ENCODE measurements at places on chromosomes 3 and 15.

DNA sequence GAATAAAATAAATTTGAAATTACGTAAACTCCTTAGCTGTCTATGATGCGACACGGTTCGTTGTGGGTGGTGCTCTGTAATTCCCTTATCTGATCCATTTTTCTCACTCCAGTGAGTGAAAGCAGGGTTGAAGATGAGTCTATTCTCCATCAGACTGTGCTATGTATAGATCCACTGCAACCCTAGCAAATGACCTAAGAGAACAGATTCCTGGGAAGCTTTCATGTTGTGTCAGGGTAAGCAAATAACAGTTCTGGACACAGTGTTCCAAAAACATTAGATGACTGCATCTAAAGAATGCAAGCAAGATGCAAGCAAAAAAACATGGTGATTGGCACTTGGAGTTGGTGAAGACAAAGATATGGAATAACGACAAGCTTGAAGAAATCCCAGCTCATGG, 239.3 kb downstream of the SLC9A9 start:
- DNase-seq, result peak; percentile 19

DNA sequence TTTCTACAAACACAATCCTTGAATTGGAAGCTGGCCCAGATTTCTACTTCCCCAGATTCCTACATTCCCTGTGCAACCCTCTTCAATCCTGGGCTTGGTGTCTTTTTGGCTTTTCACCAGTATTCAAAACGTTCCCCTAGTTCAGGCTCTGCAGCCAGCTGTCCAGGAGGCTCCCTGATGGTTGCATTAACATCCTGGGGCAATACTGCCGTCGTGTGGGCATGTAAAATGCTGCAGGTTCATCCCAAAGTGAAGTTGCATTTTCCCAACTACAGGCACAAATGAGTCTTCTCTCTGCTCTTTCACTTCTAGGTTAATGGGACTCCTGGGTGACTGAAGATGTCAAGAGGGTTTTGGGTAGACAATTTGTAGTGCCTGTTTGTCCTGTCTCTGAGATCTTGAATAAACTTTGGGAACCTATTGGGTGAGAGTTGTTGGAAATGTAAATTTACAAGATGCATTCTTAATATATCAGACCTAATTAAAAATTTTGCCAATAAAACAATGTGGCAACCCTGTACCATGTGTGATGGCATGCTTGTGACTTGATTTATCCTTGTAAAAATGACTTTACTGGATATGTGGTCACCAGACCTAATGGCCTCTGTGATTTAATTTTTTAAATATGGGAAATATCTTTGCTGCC, 28.6 kb downstream of the SOX14 start:
- DNase-seq, result no peak

DNA sequence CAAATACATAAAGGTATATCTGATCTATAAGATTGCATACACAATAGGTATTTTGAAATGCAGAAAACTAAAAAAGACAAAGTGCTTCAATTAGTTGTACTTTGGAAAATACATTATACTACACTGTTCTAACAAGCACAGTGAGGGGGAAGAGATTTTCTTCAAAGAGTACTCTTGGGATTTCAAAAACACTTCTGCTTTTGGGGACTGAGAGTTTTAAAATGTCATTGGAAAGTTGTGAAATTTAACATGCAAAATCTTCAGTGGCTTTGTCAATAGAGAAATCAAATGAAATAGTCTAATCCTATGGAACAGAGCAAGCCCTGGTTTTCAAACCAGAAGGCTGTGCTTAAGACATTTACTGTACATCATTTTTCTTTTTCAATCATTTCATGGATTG, 322.2 kb upstream of the SEMA6D start:
- DNase-seq, result no peak

GRCh38 chr3:82259994-82260393, 498.5 kb upstream of the GBE1 start:
- DNase-seq, result no peak

DNA sequence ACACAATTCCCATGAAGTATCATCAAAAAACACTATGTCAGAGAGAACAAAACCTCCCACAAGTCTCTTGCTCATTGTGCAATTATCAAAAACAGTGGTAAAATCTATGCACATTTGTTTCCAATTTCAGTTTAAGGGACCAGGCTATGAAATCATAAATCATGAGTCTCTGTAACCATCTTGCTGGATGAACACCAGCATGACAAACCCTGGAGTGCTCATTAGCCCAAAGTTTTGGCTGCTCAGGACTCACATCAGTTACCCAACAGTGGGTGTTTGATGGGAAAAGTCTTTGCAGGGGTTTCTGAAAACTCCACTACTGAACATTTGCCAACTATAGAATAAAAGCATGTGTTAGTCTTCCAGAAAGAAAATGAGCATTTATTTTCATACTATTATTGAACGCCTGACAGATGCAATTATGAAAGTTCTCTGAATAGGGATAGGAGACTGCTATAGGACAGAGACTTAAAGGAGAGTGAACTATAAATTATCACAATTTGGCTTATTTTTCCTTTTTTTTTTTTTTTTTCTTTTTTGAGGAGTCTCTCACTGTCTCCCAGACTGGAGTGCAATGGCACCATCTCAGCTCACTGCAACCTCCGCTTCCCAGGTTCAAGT, 240.8 kb upstream of the KCNMB2 start:
- no peak for DNase-seq

- DNase-seq, result peak; percentile 55
Observed at GRCh38 chr15:65791335-65792137, 557 bp downstream of the DENND4A start.

DNA sequence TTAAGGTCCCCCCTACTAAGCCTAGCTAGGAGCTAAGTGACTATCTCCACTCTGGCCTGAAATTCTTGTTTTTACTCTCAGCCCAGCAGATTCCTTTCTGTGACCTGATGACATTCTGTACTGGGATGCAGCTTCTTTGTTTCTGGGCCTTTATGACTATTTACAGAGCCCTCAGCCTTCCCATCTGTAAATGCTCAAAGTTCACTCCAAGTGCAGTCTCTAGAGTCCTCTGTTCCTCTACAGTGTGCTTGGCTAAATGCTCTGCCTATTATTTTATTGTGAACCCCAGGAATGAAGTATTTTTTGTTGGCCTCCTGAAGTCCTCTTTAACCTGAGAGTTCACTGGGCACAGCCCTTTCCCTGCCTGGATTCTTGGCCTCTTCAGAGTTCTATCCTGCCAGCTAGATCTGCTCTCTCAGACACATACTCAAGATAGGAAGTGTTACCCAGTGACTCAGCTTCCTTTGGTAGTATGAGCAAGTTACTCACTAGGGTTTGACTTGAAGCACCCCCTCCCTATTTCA, 278.1 kb upstream of the P2RY1 start:
- DNase-seq, result peak; percentile 12

GRCh38 chr3:169914321-169914720, 2.9 kb downstream of the SAMD7 start:
- DNase-seq, result no peak

DNA sequence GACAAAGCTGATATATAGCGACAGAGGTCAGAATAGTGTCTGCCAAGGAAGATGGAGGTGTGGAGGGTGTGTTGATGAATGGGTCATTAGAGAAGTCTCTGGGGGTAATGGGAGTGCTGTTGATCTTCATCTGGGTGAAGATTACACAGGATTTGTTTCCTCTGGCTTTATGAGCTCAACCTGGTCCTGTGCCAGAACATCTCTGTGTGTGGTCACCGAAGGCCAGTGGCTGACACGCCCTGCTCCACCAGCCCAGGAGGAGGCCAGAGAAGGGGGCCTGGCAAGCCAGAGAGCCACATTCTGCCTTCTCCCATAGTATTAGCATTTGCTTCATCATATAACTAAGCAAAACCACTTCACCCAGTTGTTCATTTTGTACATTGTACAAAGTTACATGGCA, 121.1 kb downstream of the ZNF621 start:
- DNase-seq, result no peak

DNA sequence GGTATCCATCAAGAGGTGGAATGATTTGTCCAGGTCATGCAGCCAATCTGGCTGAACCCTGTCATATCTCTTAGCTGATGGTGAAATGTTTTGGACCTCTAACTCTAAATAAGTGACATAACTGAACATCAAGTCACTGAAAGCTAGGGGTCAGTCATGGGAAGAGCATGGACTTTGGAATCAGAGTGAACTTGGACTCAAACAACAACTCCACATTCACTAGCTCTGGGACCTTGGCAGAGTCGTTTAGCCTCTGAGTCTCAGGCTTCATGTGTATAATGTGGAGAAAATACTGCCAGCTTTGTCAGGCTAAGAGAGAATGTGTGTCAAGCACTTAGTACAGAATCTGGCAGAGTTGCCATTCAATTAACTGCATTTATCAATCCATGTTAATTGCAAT, 557.8 kb upstream of the CFAP20DC start:
- DNase-seq, result no peak

GRCh38 chr3:28328188-28329151, 20.1 kb upstream of the ZCWPW2 start:
- DNase-seq, result no peak

DNA sequence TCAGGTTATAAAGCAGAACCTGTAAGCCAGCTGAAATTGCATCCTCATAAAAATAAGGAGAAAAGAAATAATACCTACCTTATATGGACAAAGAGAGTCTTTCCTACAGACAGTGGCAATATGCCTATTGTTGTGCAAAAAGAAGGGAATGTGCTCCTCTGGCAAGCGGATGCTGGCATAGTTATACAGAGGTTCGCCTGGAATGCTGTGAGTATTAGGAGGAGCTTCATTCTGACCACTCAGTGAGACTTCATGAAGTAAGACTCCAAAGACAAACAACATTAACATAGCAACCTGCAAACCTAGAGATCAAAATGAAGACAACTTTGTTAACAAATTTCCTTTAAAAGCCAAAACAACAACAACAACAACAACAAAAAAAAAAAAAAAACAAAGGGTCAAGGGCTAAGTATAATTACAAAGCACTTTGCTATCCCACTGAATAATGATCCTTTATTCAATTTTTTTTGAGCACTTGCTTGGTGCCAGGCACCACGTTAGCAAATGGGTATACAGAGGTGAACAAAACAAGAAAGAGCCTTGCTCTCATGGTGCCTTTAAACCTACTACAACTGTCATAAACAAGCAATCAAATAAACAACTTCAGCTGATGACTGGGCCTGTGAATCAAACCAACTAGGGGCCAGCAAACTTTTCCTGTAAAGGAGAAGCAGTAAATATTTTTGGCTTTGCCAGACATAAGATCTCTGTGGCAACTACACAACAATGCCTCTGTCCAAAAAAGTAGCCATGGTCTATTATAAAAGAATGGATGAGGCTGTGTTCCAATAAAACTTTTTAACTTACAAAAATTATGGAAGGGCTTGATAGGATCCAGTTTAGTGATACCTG, 3.7 kb downstream of the EOGT start:
- DNase-seq, result no peak

- DNase-seq, result no peak
Observed at GRCh38 chr15:23606226-23606625, 40.8 kb downstream of the MKRN3 start.

DNA sequence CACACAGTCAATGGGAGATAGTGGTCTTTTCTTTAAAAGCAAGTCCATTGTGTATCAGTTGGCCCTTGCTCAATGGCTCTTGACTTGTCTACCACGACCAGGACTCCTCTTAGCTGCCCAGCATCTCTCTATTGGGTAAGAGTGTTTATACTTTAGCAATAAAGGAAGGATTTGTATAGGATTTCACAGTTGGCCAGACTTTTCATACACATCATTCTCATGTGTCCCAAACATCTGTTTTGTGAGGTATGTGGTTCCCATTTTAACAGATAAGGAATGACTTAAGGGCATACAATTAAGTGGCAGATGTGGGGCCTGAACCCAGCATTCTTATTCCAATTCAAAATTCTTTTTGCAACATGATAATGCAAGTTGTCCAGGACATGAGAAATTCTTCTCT, 191.5 kb downstream of the CHST2 start:
- no peak for DNase-seq

DNA sequence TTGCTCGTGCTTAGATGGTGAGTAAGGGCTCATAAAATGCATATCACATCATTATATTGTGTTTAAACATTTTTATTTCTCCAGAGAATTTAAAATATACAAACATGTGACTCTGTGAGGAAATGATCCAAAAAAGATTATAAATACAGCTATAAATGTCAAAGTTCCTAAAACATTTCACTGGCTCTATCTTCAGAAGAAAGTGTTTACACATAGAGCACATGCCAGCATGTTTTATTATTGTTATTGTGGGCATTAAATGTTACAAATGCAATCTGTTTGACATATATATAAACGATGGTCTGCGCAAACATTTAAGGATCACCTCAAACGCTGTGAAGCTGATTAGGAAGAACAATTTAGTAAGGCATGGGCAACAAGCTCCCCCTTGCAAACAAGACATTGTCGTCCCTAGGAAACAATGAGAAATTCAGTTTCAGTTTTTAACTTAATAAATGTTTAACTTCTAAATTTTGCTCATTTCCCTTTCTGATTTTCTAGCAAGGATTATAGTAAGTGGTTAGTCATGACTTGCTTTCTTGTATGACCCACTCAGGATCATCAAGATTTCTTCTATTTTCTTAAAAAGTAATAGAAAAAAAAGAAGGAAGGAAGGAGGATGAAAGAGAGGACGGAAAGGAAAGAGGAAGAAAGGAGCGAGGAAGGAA, 207.5 kb downstream of the SATB1 start:
- no peak for DNase-seq

- DNase-seq, result no peak
Observed at GRCh38 chr3:44516230-44516629, 38.8 kb upstream of the ZNF445 start.

DNA sequence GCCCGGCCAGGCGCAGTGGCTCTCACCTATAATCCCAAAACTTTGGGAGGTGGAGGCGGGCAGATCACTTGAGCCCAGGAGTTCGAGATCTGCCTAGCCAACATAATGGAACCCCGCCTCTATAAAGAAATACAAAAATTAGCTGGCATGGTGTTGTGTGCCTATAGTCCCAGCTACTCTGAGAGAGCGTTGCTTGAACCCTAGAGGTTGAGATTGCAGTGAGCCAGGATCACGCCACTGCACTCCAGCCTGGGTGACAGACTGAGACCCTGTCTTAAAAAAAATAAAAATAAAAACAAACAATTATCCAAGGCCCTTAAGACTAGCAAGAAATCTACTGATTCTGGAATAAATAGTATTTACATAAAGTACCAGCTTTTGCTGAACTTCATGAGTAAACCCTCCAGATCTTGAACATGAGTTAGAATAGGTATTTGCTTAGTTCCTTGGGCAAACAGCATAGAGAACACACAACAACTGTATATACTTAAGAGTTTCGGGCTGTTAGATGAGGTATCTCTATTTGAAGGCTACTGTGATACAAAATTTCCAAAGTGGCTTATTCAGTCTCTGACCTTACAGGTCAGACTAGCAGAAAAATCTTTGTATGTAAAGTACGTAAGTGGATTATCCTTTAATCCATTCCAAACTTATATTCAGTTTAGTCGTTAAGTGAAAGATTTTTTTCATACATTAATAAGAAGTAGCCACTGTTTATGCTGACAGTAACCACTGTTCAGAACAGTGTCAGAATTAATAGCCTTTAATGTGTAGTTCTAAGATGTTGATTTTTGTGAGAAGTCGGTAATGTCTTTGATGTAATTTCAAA, 171.1 kb upstream of the CGNL1 start:
- DNase-seq, result no peak

- DNase-seq, result no peak
Observed at GRCh38 chr3:50444213-50444612, 59.2 kb downstream of the CACNA2D2 start.

Data from hepatic stellate cell (primary cell).